ENCODE measurements at places on chromosomes 6 and 20. TPM values are rescaled to one million over a fixed set of nuclear protein-coding genes. Genes with fewer than 3 reads are reported as not detected.

The PIGU gene
- total RNA-seq = 8.8 TPM

The KCNK15 gene
- total RNA-seq = 133 TPM

The NCOA3 gene
- total RNA-seq = 94.0 TPM

The MMP24 gene
- total RNA-seq = 0.73 TPM

The SLC22A2 gene
- total RNA-seq = not detected

The SMOC2 gene
- total RNA-seq = not detected

The B3GAT2 gene
- not detected for total RNA-seq

The ADAM33 gene
- 229 TPM for total RNA-seq

The ARHGAP18 gene
- 32.9 TPM for total RNA-seq

The JPH2 gene
- total RNA-seq = 21.4 TPM

The CD40 gene
- total RNA-seq = 10.5 TPM

The MACROD2 gene
- total RNA-seq = 9.1 TPM

The FAM184A gene
- 0.36 TPM for total RNA-seq

The IL20RA gene
- total RNA-seq = 0.49 TPM

The DNMT3B gene
- total RNA-seq = 1.7 TPM

The LZTS3 gene
- total RNA-seq = 6.8 TPM

The MLIP gene
- total RNA-seq = not detected

The GRM1 gene
- 0.16 TPM for total RNA-seq

The LPA gene
- total RNA-seq = not detected

The RAMACL gene
- total RNA-seq = 3.4 TPM

The OR2B6 gene
- total RNA-seq = not detected

The HLA-G gene
- total RNA-seq = not detected

The CRISP2 gene
- not detected for total RNA-seq

The SEL1L2 gene
- not detected for total RNA-seq

The GTSF1L gene
- total RNA-seq = not detected

The FOXF2 gene
- total RNA-seq = 0.81 TPM

The MTCH1 gene
- total RNA-seq = 258 TPM

The WFDC5 gene
- not detected for total RNA-seq

The FNDC11 gene
- total RNA-seq = 0.65 TPM

The HLA-DPB1 gene
- 10.9 TPM for total RNA-seq

The CASS4 gene
- 1.8 TPM for total RNA-seq

Data from hair follicle dermal papilla cell (primary cell).